ENCODE measurements at places on chromosomes 6 and 20.

GRCh38 chr6:82084324-82084920 is 163.1 kb downstream of the IBTK start:
- DNase-seq = no peak

DNA sequence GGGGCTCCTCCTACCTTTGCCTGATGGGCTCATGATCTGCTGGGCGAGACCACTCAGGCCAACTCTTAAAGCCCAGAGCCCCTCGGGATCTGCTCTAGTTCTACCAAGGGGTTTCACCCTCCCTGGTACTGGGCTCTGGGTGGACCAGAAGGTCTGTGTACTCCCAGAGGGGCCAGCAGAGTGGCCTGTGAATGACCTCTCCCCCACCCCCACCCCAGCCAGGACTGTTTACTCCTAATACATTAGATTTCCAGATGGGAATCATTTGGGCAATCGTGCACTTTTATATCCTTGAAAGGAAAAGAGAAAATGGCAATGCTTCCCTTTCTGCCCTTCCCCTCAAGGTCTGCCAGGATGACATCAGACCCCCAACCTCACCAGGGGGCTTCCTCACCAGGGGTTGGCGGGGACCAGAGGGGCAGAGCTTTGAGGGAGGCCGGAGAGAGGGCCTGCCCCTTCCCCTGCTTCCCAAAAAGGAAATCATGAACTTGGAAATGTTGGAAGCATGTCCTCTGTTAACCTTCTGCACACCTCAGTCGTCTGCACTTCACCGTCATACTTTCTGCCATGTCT is 37.1 kb upstream of the PMEPA1 start:
- no peak for DNase-seq

DNA sequence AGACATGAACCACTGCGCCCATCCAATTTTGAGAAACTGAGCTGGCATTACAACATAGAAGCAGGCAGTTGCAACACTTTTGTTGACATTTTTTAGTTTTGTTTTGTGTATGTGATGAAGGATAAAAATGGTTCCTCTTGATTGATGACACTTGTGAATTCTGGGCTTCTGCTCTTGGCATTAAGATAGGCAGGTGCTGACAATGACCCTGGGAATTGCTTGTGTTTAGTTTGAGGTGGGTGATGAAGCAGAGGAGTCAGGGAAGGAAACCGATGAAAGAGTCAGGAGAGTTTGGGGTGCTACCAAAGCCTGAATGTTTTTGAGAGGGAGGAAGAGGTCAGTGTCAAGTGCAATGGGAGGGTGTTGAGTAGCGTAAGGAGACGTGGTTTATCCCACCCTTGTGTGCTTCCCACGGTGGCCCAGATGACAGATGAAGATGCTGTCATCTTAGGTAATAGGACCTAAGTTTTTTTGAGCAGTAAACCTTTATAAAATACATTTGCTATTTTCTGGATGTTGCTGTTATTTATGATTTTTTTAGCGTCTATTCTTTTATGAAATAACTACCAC is 19.4 kb downstream of the CDS2 start:
- DNase-seq = no peak

- DNase-seq = no peak
These were observed 790.1 kb upstream of the SLC35B3 start for GRCh38 chr6:9225441-9225871.

- no peak for DNase-seq
These were observed 4.7 kb upstream of the SCUBE3 start for GRCh38 chr6:35209081-35209480.

GRCh38 chr20:37209661-37210314 is 30.4 kb upstream of the MROH8 start:
- no peak for DNase-seq

GRCh38 chr6:52890018-52890417 is 19.5 kb downstream of the GSTA3 start:
- no peak for DNase-seq

GRCh38 chr20:57577679-57578475 is 17.0 kb downstream of the PCK1 start:
- no peak for DNase-seq

GRCh38 chr6:138302554-138302953 is 75.2 kb upstream of the SMIM28 start:
- no peak for DNase-seq

- DNase-seq = no peak
These were observed 34.2 kb downstream of the ARHGAP40 start for GRCh38 chr20:38635721-38636288.

GRCh38 chr6:18214003-18214402 is 50.3 kb downstream of the DEK start:
- DNase-seq = no peak

DNA sequence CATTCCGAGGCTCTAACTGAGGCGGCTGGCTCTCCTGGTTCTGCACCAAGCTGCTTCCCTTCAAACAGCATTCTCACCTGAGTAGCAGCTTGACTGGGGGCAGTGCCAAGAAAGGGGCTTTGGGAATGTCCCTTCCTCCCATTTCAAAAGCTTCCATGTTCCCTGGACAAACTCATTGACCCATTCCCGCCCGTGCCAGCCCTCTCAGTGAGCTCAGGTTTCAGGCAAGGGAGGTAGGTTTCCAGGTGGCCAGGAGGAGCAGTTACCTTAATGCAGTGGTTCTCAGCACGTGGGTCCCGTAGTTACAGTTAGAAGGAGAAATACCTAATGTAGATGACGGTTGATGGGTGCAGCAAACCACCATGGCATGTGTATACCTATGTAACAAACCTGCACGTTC is 135.2 kb downstream of the ELOVL4 start:
- no peak for DNase-seq

DNA sequence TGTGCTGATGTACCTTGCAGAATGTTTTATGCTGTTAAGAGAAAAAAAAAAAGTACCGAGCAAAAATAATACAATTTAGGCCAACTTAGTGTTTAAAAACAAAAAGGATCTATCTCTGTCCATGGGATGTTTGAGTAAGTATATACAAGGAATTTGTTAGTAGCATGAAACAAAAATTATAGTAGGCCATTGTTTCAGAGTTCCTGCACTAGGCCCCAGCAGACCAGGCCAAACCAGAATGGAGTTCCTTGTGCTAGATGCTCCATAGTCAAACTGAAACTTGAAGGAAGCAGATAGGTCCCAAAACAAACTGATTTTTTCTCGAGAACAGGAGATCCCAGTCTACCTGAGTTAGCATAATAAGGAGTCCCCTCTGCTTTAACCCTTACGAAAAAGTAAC is 72.5 kb downstream of the SNX9 start:
- no peak for DNase-seq

GRCh38 chr20:22802296-22802695 is 217.9 kb upstream of the FOXA2 start:
- DNase-seq = no peak

DNA sequence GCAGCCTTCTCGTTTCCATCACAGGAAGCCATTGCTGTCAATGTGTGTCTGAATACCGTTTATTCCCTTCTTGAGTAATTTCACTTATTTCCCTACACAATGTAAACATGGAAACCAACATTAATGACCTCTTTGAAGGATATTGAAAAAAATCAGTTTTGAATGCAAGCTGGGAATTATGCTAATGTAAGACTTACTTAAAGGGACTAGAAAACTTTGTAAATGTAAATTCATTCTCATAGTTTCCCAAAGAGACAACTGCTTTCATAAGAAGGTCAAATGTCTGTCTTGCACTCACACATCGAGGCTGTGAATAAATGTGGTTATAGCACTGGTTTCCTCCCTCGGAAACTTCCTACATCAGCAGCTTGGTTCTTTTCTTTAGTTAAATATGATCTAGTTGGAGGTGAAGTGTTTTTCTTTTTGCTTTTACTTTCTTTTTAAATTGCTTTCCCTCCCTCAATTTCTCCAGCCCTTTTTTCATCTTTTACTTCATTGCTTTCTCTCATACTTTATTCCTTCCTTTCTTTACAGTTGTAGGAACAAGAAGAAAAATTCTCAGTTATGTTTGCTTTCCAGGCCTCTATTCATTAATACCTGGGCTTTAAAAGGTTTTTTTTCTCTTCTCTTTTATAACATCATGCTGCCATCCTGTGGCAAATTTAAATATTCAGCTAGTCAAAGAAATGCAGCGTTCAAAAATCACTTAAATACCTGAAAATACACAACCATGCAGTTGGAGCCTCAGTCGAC is 108.3 kb downstream of the TNFAIP3 start:
- DNase-seq = no peak

DNA sequence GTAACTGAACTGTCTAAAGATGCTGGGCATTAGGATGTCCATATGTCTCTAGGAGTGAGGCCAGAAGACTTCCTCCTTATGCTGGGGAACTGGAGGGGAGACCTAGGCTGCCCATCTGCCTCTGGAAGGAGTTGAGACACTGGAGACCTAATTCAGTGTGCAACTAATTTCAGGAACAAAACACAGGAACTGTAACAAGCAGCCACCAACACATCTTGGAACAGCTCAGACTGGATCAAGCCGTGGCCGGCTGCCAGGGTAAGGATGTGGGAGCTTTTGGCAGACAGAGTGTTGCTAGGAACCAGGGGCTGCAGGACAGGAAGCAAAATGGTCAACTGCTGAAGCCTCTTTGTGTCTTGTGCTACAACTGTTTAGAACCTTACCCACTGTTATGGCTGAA is 16.4 kb upstream of the MAS1 start:
- no peak for DNase-seq

DNA sequence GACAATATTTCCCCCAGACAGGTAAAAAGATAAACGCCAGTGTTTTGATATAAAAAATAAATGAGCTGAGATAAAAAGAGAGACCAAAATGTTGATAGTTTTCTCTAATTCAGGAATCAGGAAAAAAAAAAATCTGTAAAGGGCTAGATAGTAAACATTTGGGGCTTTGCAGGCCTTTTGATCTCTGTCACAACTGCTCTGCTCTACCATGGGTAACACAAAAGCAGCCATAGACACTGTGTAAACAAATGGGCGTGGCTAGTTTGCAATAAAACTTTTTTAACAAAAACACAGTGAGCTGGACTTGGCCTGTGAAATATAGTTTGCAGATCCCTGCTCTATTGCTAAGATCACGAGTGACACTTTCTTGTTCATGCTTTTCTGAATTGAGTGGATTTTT is 219.1 kb upstream of the STXBP5 start:
- no peak for DNase-seq

DNA sequence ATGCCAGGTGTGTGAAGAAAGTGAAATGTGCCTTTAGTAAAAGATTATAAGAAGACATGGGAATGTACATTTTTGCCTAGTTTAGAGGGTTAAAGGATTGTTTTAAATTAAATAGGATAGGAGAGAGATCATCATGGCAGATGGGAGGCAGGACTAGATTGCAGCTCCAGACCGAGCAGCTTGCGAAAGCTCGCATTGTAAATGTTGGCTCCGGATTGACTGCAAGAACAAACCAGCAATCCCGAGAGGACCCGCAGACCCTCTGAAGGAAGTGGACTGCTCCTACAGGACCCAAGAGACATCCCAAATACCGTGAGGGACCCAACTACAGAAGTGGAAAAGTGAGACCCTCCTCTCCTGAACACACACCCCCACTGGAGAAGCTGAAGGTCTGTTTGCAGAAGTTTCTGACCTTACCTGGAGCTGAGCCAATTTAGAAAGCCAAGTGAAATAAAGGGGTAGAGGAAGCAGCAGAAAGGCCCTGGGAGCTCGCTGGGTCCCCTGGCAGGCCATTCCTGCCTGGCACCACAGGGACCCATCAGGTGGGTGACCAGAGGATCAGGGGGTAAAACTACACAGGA is 30.0 kb upstream of the TPD52L1 start:
- DNase-seq = no peak

DNA sequence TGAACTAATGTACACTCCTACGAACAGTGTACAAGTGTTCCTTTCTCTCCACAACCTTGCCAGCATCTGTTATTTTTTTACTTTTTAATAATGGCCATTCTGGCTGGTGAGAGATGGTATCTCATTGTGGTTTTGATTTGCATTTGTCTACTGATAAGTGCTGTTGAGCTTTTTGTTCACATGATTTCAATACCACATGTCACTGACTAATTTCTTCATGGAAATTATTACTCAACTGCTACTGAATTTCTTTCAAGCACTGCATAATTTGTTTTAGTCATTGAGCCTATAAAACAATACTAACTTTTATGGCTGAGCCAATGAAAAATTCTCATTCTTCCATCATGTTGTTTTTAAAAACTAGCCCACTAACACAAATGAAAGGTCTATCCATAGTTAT is 115.4 kb downstream of the FRK start:
- no peak for DNase-seq

GRCh38 chr6:143961066-143961465 is 47.0 kb downstream of the PLAGL1 start:
- DNase-seq = no peak

- DNase-seq = peak; percentile 42
These were observed 140.8 kb upstream of the CARMIL1 start for GRCh38 chr6:25138233-25138933.

GRCh38 chr6:134516582-134516981 is 198.7 kb upstream of the SGK1 start:
- no peak for DNase-seq

DNA sequence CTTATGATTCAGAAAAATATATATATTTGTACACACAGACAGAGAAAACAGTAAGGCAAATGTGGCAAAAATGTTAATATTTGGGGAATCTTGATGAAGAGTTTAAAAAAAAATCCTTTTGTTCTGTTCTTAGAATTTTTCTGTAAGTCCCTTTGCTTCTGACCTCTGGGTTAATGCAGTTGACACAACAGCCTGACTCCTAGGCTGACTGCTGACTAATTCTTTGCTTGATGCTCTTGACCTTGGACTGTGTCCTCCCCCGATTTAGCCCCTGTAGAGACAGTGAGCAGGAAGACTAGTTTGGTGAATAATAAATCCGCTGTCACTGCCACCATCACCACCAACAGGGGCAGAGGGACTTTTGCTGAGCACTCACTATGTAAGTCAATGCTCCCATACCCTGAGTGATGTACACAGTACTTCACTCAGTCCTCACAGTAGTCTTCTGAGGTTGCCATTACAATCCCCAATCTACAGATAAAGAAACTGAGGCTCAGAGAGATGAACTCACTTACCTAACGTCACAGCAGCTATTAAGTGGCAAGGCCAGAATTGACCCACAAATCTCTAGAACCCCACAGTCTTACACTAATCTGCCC is 71.7 kb downstream of the SNX5 start:
- no peak for DNase-seq

DNA sequence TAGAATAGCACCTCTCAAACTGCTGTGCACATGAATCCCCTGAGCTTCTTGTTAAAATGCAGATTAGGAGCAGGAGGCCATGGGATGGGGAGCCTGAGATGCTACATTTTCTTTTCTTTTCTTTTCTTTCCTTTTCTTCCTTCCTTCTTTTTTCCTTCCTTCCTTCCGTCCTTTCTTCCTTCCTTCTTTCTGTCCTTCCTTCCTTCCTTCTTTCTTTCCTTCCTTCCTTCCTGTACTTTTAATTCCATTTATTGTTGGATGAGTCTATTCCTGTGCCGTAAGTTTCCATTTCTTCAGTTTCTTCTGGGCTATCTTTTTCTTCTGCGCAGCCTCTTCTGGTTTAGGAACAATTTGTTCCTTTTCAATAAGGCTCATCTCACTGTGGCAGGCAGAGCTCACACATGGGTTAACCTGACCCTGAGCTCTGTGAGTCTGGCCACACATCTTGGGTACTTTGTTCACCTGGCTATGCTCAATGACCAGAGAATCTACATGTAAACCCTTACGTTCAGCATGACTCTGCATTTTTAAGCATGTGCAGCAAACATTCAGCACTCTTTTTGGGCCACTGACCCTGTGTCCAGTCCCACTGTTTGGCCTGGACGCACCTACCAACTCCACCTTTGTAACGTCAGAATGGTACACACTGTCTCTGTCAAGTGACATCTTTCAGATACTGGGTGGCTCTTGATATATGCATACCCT is 114.7 kb upstream of the INSM1 start:
- no peak for DNase-seq

Data from activated T-cell treated with anti-CD3 and anti-CD28 coated beads for 4 hours (primary cell).